Anterior cingulate cortex (tissue), 58 donors: ENCODE measurements at places on chromosomes 1 and 21.

- no peak for DNase-seq
Measured at GRCh38 chr21:36350282-36350910, 30.4 kb downstream of the MORC3 start.

GRCh38 chr1:29648798-29649188 lies 412.5 kb downstream of the PTPRU start:
- no peak for DNase-seq

- no peak for DNase-seq
Measured at GRCh38 chr1:13830616-13831280, 130.8 kb downstream of the PRDM2 start.

DNA sequence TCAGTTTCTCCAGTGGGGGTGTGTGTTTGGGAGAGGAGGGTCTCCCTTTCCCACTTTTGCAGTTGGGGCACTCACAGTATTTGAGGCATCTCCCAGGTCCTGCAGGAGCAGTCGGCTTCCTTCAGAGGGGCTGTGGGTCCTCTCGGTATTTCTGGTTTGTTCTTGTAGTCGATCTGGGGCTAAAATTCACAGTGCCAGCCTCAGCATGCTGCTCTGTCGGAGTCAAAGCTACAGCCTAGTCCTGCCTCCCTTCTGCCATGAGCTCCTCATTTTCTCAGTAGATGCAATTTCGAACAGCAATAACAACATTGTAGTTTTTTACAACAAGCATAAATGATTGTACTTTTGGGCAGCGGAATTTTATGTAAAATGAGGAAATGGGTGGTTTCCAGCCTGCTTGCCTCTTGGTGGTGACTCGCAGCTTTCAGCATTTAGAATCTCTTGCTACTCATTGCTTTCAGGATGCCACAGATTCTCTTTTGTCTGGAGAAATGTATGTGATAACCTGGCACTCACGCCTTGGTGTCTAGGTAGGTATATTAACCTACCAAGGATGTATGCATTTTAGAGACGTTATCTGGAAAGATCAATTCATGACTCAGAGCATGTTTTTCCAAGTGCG lies 82.4 kb upstream of the C21orf91 start:
- no peak for DNase-seq

DNA sequence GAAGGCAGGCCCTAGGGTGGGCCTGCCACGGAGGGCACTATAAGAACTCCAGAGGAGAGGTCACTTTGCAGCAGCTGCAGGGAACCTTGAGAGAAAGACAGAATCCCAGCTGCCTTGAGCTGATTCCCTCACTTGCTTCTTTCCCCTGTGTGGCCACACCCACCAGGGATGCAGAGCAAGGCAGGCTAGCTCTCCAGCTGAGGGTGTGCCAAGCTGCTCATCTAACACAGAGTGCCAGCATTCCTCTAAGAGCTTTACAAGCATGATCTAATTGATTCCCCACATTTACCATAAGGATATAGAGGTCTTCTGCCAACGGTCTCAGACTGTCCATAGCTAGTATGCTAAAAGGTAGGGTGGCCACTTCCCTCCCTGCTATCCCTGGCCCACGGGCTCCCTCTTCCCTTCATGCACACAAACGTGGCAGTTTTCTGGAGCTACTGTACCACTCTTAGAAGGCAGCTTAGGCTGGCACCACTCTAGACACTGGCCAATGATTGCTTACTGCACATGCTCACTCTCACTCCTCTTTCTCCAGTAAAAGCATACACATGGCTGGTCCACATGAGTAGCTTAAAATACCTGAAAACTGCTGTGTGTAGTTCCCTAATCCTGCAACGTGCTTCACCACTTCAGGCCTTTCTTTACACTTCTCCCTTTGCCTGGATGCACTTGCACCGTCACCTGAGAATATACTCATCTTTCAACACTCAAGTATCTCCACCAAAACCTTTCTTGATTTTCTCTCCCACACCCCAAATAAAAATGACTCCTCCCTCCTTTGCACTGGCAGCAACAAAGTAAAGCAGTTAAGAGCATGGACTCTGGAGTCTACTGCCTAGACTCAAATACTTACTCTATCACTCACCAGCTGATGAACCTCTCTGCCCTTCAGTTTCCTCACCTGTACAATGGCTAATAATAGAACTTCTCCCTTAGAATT lies 57.7 kb downstream of the DMAP1 start:
- DNase-seq = peak; percentile 32

DNA sequence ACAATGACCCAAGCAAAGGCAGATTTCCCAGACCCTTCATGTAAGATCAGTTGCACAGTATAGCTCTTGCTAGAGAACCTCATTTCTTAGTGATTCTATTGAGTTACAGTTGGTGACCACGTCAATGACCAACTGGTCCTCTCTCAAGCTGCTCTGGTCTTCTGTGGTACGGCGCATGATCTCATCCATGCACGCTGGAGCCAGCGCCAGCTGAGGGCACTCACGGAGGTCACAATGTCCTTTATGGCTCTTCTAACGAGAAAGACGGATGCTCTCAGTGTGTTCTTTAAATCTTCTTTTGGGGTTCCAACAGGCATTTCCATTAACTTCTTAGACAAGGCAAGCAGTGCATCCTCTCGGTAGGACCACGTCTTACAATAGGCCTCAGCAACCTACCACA lies 22.3 kb downstream of the CEP104 start:
- no peak for DNase-seq

- no peak for DNase-seq
Measured at GRCh38 chr1:225410036-225410435, 17.8 kb downstream of the LBR start.

DNA sequence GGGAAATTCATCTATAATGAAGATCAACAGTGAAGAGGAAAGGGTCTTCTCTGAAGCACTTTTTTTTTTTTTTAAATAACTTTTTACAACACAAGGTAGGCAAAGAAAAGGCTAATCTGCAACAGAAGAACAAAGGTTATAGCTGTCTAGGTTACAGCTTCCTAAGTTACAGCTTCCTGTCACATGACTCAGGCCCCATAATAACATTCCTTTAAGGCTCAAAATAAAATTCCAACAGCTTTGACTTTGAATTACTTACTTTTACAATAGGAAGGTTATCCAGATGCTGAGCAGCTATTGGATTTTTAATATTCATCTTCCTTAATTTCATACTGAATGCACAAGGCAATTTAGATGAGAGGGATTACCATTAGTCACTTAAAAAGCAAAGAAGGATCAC lies 40.4 kb upstream of the TMEM61 start:
- DNase-seq = no peak

- no peak for DNase-seq
Measured at GRCh38 chr1:7375781-7376660, 395.1 kb upstream of the VAMP3 start.

GRCh38 chr1:153475282-153475681 lies 14.8 kb upstream of the S100A7 start:
- no peak for DNase-seq

- no peak for DNase-seq
Measured at GRCh38 chr1:44411861-44412260, 6.8 kb downstream of the RNF220 start.

DNA sequence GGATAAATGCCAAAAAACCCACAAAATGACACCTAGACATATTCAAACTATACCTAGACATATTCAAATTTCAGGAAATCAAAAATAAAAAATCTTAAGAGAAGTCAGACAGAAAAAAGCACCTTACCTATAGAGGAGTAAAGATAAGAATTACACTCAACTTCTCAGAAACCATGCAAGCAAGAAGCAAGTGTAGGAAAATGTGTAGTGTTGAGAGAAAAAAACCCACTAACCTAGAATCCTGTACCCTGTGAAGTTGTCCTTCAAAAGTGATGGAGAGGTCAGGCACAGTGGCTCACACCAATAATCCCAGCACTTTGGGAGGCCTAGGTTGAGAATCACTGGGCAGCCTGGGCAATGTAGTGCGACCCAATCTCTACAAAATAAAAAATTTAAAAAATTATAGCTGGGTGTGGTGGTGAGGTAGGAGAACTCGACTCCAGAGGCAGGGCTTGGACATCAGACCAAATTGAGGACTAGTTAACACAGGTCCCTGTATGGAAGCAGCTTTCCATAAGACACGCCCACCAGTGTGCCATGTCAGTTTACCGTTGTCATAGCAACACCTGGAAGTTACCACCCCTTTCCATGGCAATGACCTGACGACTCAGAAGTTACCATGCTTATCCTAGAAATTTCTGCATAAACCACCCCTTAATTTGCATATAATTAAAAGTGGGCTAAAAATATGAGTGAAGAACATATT lies 20.7 kb downstream of the PDIK1L start:
- DNase-seq = no peak

- no peak for DNase-seq
Measured at GRCh38 chr1:5311147-5311546, 656.7 kb downstream of the AJAP1 start.

GRCh38 chr1:12075195-12076114 lies 12.4 kb downstream of the TNFRSF8 start:
- no peak for DNase-seq

GRCh38 chr1:187999973-188000372 lies 1171.2 kb downstream of the PLA2G4A start:
- DNase-seq = no peak

DNA sequence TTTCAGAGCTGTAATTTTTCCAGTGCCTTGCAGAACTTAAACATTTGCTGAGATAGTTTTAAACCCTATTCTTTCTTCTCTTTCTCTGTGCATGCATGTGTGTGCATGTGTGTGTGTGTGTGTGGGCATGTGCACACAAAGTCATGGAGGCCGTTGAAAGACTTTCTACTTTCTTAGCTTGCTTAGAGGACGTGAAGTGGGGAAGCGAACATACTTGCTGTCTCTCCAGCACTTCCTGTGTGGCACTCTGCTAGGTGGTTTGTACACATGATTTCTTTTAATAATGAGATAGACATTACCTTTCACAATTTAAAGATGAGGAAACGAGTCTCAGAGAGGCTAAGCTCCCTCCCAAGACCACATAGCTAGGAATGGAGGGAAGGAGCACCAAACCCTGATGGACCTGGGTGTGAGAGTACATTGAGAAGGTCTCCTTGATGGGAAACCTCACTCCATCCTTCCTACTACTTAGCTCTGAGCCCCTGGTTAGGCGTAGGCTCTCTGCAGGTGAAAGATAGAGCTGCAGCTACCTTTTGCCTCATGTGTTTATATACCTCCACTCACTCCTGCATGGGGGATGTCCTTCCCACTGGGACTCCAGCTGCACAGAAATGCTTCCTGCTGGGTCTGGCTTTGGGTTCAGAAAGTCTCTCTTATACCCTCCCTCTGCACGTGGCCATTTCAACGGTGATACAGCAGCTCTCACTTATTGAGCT lies 101.9 kb upstream of the USP24 start:
- no peak for DNase-seq

DNA sequence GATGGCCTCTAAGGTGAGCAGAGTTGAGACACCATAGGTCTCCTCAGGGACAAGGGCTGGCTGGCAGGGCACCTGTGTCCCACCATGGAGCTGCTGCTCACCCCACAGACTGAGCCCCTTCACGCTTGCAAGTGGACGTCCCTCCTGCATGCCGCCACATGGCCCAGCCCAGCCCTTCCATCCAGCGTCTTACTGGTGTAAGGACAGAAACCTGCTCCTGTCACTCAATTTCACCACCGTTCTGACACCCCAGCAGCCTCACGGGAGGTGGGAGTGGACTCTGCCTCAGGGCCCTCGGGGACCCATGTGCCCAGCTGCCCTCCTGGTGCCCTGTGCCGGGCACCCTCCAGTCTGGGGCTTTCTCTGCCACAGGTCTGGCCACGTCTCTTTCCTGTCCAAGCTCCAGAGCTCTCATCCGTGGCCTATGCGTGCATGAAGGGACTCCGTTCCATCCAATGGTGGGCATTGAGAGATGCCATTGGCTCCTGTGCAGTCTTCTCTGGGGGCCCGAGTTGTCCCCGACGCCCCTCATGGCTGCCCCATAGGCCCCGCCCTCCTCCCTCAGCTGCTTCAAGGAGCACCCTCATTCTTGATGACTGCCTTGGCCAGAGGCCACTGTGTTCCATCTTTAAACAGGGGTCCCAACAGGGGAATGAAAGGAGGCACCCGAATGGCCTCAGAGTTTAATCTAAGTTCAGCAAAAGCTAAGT lies 42.6 kb upstream of the COL6A1 start:
- DNase-seq = no peak

DNA sequence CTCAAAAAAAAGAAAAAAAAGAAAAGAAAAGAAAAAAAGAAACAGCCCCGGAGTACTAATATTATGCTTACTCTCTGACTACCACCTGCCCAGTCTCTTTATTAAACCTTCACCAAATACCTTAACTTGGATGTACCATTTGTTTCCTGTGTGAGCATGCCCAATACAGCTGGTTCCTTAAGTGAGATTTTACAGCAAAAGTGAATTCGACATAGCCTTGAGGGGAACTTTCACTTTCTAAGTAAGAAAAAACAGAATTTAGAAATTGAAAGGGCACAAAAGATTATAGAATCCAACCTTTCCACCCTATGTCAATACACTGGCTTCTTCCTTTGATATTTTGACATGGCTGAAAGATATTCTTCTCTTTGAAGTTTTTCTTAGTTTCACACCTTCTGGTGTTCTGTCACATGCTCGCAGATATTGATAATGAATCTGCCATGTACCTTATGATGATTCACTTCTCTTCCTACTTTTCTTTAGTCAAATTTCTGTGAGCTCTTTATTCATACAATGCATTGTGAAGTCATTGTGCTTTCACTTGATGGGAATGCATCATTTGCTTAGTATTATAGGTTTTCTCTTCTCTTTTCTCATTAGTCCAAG lies 5.2 kb upstream of the GIPC2 start:
- no peak for DNase-seq

DNA sequence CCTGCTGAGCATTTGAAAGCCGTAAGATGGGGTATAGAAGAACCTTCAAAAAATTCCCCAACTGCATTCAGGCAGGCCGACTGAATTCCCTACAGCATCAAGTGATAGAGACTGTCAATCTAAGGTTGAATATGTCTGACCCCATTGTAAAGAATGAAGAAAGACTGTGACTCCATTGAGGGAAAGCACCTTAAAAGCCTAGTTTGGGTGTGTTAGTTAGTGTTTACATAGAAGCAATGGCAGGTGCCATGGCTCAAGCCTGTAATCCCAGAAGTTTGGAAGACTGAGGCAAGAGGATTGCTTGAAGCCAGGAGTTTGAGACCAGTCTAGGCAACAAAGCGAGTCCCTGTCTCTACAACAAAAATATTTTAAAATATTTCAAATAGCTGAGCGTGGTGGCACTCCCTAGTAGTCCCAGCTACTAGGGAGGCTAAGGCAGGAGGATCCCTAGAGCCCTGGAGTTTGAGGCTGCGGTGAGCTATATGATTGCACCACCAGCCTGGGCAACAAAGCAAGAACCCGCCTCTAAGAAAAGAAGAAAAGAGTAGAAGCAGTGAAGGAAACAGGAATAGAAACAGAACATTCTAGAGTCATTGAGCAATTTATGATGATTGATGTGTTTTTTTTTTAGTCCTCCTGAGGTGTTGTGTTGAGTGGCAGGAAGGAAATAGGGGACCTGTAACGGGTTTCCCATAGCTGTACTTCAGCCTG lies 15.4 kb downstream of the POLR3GL start:
- DNase-seq = no peak

- DNase-seq = no peak
Measured at GRCh38 chr1:147612366-147612765, 58.0 kb downstream of the ACP6 start.

GRCh38 chr1:193763266-193763665 lies 576.9 kb upstream of the B3GALT2 start:
- DNase-seq = no peak

GRCh38 chr1:52748119-52748518 lies 21.9 kb downstream of the ZYG11B start:
- DNase-seq = no peak

- DNase-seq = no peak
Measured at GRCh38 chr1:201881617-201882016, 7.1 kb upstream of the SHISA4 start.
